ENCODE measurements at places on chromosomes 3 and 15. TPM values are rescaled to one million over a fixed set of nuclear protein-coding genes. Genes with fewer than 3 reads are reported as not detected.

DNA sequence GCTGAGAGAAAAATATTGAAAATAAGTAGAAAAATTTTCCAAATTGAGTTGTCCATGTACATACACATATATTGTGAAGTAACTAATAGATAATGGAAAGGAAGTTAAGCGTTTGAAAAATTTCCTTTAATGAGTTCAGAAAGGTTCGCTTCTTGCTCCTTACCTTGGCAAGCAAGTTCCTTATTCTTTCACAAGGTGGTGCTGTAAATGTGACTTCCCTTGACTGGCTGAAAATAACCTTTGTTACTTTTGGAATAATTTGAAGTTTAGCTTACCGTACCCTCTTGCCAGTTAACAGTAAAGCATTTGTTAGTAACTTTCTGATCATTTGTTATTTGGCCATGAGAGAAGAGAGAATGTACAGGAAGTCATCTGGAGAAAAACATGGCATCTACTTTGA is 41.6 kb downstream of the PYDC2 start:
- H3K27ac ChIP-seq: no peak overlapping the region
- DNase-seq: no peak
- H3K36me3 ChIP-seq: no peaks in the 10 kb centered on the region
- H3K4me1 ChIP-seq: no peaks in the 10 kb centered on the region

DNA sequence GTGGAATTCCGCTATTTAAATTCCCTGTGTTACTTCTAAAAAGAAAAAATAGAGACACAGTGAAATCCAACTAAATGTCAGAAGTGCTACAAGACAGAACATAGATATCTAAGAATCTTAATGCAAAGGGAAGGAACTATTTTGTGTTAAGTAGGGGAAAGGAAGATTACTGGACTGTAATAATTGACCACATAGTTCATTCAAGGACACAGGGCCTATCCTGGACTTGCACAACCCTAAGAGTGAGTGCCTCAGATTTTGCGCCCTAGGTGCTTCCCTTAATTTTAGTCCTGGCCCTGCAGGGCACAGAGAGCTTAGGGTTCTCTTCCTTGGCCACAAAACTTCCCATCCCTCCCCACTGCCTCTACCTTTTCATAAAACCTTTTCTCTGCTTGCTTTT is 3.5 kb upstream of the IL20RB start:
- no peaks in the 10 kb centered on the region for H3K36me3 ChIP-seq
- no peak overlapping the region for H3K27ac ChIP-seq
- no peak for DNase-seq
- H3K4me1 ChIP-seq: no peaks in the 10 kb centered on the region
- H3K27me3 ChIP-seq: no peaks in the 10 kb centered on the region
- H3K4me3 ChIP-seq: no peak overlapping the region

DNA sequence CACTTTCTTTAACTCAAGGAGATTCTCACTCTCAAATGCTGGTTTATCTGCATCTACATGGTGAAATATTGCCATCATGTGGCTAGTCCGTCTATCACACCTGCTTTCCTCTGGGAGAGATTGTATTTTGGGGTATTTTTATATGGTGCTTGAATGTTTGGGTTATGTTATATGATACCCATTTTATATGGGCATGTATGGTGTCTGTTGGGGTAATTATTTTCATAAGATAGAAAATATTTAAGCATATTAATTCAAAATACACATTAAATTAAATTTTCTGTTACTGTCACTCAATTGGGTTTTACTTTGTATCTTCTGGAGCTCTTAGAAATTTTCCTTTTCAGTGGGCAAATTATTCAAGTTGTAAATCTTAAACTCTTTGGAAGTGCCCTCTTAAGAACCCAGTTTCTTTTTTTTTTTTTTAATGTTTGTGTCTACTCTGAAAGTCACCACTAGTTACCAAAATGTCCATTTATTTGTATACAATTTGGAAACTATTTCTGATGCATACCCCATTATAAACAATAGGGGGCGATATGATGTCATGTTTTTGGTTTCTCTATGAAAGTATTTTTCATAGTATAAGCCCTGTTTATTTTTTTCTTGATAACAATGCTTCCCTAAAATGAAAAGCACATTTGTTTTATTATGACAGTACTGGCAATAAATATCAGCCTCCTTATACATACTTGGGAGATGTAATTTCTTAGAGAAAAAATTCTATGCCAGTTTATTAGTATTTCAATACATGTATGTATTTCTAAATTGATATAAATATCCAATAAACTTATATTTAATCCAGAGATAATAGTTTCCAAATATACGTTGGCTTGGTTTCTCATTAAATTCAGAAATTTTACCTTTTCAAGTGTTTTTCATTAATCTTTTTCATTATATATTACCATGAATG is 36.1 kb upstream of the PLSCR5 start:
- no peak for DNase-seq
- no peaks in the 10 kb centered on the region for H3K27me3 ChIP-seq
- no peak overlapping the region for H3K27ac ChIP-seq
- no peaks in the 10 kb centered on the region for H3K36me3 ChIP-seq

- no peaks in the 10 kb centered on the region for H3K27me3 ChIP-seq
- peak overlapping the region; percentile 39 for H3K27ac ChIP-seq
- peaks cover 3% of the 10 kb centered on the region for H3K4me1 ChIP-seq
Measured at GRCh38 chr3:27533261-27533607, 49.0 kb upstream of the SLC4A7 start.

DNA sequence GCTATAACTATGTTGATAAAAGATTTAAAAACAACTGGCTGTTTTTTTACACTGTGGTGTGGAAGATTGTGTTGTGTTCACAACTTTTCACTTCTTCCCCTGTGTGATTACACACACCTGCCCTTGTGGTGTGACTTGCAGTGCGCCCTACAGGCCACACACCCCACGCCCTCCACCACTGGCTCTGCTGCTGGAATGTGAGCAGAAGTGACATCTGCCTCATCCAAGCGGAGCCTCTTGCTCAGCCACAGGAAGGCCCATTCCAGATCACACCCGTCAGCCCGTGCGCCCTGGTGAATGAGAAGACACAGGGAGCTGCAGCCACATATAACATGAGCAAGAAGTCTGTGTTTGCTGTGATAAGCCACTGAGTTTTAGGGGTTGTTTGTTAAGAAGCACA is 7.0 kb downstream of the CCR2 start:
- no peak for DNase-seq
- no peaks in the 10 kb centered on the region for H3K27me3 ChIP-seq
- no peaks in the 10 kb centered on the region for H3K4me1 ChIP-seq
- H3K36me3 ChIP-seq: no peaks in the 10 kb centered on the region
- H3K27ac ChIP-seq: no peak overlapping the region

GRCh38 chr15:95278532-95279245 is 1047.3 kb downstream of the MCTP2 start:
- H3K36me3 ChIP-seq: no peaks in the 10 kb centered on the region
- H3K4me3 ChIP-seq: no peak overlapping the region
- H3K27me3 ChIP-seq: no peaks in the 10 kb centered on the region

DNA sequence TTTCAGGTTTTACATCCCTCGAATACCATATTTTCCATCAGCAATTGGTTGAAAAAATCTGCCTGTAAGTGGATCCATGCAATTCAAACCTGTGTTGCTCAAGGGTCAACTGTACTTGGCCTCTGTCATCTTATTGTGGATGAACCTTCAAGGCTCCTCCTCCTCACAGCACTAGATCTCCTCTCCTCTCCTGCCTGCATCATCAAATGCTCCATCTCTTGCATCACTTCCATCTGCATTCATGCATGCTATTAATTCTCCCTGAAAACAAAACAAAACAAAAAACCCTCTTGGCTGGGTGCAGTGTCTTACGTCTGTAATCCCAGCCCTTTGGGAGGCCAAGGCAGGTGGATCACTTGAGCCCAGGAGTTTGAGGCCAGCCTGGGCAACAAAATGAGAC is 10.1 kb downstream of the BCL2L10 start:
- no peaks in the 10 kb centered on the region for H3K4me1 ChIP-seq
- no peak for DNase-seq
- no peak overlapping the region for H3K27ac ChIP-seq
- H3K4me3 ChIP-seq: no peak overlapping the region
- H3K36me3 ChIP-seq: no peaks in the 10 kb centered on the region
- no peaks in the 10 kb centered on the region for H3K27me3 ChIP-seq

PRTG gene
- 4.4 TPM for total RNA-seq

BCHE gene
- 4.3 TPM for total RNA-seq

Data from aorta (tissue), 5 donors.